ENCODE measurements at places on chromosomes 4 and X. TPM values are rescaled to one million over a fixed set of nuclear protein-coding genes. Genes with fewer than 3 reads are reported as not detected.

DNA sequence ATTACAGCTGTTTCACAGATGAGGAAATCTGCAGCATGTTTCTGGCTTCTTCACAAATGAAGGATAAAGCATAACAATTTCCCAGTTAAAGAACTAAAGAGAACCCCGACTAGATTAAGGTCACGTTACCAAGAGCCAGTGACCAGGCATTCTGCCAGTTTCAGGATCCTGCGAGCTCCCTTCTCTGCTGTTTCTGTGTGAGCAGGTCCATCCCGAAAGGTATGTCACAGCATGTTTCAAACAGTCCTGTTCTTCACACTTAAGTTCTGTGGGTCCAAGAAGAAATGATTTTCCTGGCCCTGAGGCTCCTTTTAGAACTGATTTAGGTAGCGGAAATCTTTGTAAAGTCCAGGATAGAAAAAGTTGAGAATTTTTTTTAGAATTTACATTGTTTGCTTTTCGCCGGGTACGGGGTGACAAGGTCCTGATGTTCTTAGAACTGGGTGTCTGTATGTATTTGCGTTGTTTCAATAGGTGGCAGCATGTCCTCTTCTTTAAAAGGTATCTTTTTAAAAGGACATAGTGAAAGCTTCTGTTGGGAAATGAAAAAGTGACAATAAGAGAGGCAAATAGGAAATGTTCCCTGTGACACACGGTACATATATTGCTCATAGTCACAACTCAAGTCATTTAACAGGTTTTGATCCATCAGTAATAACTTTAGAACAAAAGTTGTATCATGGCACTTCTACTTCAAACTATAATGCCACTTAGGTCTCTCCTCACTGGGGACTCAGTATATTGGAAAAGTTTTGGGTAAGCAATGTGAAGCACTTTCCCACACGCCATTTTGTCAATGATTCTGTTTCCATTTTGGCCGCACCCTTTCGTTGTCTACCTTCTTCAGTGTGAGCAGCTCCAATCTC, 18.4 kb downstream of the IL21 start:
- peak; percentile 55 for DNase-seq

The PCDH7 gene
- 1.1 TPM for total RNA-seq

DNA sequence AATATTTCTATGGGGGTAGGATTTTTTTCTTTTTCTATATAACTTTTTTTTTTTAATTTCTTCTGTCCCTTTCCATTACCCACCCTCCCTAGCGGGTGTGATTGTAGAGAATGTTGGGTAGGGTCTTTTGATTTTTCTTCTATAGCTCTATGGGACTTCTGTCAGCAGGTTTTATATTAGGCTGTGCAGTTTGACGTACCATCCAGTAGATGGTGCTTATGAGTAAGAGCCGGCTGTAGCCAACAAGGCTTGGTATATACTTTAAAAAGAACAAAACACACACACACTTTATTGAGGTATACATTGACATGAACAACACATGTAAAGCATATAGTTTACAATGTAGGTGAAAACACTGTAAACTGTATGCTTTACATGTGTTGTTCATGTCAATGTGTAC, 247.9 kb upstream of the POF1B start:
- DNase-seq: no peak

The HPF1 gene
- 22.7 TPM for total RNA-seq

DNA sequence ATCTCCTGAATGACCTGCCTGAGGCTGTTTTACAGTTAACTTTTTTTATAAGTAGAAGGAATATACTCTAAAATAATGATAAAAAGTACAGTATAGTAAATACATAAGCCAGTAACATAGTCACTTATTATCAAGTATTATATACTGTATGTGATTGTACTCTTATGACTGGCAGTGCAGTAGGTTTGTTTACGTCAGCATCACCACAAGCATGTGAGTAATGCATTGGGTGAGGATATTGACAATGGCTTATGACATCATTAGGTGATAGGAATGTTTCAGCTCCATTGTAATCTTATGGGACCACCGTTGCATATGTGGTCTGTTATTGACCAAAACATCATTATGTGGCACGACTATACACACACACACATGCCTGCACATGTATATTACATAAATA, 20.5 kb downstream of the NUDT9 start:
- no peak for DNase-seq

DNA sequence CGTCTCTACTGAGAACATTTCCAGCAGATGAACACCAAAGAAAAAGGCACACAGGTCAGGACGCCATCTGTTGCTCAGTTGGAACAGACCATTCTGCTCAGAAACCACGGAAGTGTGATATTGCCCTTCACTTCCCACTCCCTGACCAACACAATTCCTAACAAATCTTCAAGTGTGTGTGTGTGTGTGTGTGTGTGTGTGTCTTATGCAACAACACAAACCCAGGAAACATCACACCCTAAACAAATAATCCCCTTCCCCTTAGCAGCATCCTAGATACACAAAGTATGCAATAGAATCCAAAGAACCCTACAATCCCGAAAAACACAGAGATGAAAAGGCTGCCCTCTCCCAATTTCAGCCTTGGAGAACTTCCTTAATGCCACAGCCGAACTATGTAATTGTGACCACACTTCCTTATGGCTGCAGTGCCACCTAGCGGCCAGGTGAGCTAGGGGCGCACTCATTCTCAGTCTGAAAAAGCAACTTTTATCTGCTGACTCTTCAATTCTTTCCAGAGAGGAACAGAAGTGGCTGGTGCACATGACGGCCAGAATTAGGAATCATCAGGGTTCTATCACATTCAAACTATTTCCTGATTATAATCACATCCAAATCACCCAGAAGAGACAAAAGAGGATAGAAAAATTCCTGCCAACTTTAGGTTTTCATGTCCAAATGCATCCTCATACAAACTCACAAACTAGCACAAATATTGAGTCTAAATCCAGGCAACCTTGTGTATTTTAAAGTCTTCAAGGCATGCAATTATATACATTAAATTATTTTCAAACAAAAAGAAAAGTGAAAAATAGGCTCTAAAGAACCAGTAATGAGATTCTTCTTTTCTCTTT, 164.9 kb downstream of the DHX15 start:
- DNase-seq: peak; percentile 48

GRCh38 chr4:40506492-40506891, 123.2 kb downstream of the RBM47 start:
- DNase-seq: no peak

GRCh38 chr4:67558493-67558892, at the start of gene STAP1:
TSS of gene STAP1 (plus strand) at chr4:67558727. CDS start at chr4:67558810, 83 bp downstream.
- DNase-seq: no peak

The TMEM185A gene
- total RNA-seq: 20.8 TPM

GRCh38 chrX:65576160-65576559, 41.6 kb upstream of the LAS1L start:
- no peak for DNase-seq

- no peak for DNase-seq
These were observed 5.0 kb downstream of the FUNDC2 start for GRCh38 chrX:155031657-155032056.

DNA sequence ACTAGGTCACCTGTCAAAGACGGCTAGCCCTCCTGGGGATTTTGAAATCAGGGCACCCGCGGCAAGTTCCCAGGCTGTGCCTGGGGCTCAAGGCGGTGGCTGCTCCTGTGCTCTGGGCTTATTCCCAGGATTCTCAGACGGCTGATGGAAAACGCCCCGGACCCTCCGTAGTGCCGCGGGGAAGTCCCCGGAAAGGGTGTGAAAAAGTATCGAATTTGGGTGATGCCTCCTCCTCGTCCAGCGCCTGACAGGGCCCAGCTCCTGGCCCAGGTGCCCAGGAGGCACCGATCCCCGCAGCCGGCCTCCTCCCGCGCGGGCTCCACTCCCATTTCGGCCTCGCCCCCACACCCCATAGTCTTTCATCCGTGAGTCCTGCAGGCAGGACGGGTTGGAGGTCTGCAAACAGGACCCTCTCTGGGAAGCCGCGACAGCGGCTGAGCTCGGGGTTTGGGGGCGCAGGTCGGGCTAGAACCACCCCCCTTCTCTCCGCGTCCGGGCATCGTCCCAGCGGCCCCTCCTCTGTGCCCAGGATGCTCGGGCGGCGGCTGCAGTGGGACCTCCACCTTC, 1.1 kb upstream of the NSG1 start:
- no peak for DNase-seq

DNA sequence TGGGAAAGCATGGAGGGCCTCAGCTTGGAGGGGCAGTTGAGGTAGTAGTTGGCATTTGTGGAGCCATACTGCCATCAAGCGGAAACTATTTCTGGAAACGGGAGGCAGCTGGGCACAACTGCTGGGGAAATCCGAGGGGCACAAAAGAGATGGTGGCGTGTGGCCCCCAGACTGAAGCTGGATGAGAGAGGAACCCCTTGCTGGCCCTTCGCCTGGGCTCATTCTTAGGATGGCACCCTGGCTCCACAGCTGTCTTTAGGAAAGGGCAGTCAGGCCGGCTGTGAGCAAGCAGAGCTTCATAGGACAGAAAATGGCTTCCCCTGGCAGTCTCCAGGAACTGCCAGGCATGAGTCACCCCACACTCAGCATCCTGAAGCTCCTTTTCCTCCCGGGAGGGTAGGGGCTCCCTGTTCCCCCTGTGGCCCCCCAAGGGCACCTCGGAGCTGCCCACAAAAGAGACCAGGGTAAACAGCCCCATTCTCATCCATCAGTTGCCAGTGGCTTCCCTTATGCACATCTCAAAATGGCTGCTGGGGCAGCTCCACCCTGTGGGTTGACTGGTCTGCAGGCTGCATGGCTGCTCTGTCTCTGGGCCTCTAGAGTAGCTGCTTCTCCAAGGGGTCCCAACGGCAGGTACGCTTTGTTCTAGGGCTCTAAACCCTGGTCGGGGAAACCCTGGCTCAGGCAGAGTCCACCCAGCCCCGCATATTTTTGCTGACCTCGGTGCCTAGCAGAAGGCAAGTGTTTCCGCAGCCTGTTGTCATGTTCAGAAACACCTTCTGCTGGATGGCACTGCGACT, 64.7 kb downstream of the NBDY start:
- DNase-seq: no peak

DNA sequence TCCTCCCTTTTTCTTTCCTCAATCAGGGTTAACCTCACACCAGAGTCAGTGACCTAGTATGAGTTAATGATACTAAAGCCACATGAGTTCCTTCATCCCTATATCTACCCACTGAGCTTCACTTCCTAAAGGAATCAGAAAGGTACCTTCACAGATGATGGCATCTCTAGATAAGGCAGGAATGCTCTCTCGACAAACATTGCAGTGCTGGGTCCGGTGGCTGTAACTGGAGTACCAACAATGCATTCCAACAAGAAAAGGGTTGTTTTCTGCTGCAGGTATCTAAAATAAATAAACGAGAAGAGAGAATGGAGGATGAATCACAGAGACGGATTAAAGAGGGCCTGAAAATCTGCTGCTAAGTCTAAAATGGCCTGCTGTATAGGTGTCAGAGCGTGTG, 66.7 kb downstream of the DGKK start:
- DNase-seq: no peak

The MAOB gene
- not detected for total RNA-seq

- no peak for DNase-seq
These were observed 1.5 kb downstream of the PGRMC1 start for GRCh38 chrX:119237562-119237942.

- DNase-seq: no peak
These were observed 1559.7 kb upstream of the AGA start for GRCh38 chr4:179001918-179002317.

DNA sequence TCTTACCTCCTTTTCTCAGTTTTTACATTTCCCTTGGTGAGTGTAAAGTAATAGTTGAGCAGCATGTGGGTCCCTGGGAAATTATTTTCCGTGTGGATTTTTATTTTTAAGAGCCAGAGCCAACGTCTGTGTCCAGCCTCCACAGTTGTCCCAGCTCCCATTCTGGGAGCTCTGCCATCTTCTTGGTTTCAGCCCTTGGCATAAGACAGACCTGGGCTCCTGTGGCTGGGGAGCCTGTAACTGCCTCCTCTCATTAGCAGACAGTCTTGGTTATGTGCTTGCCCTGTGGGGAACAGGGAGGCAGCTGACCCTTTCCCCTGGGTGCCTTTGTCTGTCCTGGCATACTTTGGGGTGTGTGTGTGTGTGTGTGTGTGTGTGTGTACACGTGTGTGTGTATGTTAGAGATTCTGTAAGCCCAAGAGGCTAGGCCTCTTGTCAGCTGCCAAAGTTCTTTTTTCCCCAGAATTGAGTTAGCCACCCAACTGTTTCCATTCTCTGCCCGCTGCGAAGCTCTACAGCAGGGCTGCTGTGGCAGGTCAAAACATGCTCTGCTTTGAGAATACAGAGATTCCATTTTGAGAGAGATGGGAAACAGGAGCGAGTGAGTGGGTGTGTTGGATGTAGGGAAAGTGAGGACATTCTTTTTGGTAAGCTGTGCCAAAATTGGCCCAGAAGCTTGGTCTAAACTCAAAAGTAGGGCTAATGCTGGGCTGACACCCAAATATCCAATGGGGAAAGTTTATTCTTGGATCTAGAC, 140.7 kb downstream of the TMEM164 start:
- DNase-seq: no peak

DNA sequence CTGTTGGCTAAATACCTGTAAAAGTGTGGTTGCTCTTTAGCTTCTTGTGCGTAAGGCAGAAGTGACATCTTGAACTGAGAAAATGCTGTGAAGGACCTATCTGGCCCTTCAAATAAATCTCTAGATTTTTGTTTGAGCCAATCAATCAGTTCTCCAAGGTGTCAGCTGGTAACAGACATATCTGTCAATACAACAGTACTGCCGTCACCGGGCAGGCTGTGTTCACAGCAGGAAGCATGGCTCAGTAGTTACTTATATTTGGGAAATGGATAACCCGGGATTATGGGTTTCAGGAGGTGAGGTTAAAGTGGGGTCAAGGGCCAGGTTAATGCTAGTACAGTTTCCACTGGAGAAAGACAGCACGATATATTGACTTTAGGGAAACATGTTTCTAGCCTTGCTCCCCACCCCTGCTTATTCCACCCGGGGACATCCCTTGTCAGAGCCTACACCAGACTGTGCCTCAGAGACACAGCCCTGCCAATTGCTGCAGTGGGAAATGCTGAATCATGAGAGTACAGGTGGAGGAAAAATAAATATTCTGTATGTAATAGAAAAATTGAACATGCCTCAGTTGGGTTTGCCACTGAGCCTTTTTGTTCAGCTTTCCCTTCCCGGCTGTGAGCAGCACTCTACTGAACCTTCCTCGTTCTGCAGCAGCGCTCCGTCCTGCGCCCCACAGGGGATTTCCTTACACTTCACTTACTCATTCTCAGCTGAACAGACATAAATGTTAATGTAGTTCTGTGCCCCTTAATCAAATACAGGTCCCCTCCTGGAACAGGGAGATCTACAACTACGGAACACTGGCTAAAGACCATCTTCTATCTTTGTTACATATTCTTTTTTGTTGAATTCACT, 121.1 kb downstream of the MGST2 start:
- no peak for DNase-seq

- DNase-seq: no peak
These were observed 29.8 kb downstream of the HEPH start for GRCh38 chrX:66193821-66194220.

GRCh38 chr4:8582941-8583654, 2.9 kb downstream of the GPR78 start:
- no peak for DNase-seq

The MGAT4D gene
- not detected for total RNA-seq

The CCDC110 gene
- not detected for total RNA-seq

GRCh38 chrX:45710081-45710801, 509.6 kb upstream of the DIPK2B start:
- DNase-seq: peak; percentile 96

The HERC3 gene
- 32.2 TPM for total RNA-seq

The OPHN1 gene
- 8.6 TPM for total RNA-seq

All from HFFc6 (cell line).